ENCODE measurements at places on chromosomes 11 and 22.

GRCh38 chr11:76768088-76768908 lies 14.9 kb upstream of the TSKU start:
- DNase-seq, result no peak

GRCh38 chr22:38850399-38850798 lies 6.6 kb upstream of the NPTXR start:
- no peak for DNase-seq

DNA sequence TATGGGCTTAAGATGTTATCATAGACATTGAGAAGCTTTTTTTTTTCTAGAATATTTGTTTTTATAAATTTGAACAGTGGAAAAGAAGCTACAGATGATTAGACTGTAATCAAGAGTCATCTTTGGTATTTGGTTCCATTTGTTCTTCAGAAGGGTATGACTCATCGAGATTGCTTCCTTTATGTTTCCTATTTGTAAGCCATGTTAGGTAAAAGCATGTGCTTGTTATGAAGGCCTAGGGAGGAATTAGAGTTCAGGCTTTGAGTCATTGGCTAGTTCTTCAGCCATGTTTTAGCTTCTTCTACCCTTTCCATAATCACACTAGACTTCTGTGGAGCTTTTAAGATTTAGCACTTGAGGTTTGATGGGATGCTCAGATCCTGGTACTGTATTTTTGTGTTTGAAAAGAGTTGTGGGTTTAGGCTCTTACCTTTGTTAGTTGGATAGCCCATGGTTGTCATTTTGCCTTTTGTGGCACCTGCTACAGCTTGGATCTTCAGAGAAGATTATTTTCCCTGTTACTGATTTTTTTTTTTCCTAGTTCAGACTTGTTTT lies 44.3 kb downstream of the POLD3 start:
- DNase-seq, result no peak

GRCh38 chr11:73944085-73944484 lies 6.7 kb upstream of the DNAJB13 start:
- DNase-seq, result no peak

DNA sequence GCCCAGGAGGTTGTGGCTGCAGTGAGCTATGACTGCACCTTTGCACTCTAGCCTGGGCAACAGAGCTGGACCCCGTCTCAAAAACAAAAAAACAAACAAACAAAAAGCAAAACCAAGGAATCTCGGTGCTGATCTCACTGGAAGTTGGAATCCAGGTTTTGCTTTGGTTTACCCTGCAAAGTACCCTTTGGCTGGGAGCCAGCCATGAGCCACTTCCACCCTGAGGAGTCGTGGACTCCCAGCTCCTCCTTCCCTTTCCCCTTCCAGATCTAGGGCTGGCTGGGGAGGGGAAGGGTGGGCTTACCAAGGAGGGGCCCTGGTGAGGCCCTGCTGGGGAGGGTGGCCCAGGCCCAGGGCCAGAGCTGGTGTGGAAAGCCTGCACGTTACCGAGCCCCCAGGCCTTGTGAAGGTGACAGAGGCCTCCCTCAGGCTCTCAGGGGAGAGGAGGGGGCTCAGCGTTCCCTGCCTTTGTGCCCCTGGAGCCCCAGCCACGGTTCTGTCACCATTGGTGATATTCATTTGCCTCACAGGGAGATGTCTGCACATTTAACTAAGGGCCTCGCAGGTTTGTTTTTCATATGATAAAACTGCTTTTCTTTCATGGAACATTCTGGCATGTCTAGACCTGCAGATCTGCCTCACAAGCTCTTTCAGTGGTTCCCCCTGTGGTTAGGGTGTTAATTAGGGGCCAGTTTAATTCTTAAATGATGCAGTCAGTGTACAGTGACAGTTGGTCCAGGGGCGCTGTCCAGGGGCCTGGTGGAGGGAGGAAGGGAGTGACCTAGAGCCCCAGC lies 29.0 kb downstream of the FBLN1 start:
- no peak for DNase-seq

DNA sequence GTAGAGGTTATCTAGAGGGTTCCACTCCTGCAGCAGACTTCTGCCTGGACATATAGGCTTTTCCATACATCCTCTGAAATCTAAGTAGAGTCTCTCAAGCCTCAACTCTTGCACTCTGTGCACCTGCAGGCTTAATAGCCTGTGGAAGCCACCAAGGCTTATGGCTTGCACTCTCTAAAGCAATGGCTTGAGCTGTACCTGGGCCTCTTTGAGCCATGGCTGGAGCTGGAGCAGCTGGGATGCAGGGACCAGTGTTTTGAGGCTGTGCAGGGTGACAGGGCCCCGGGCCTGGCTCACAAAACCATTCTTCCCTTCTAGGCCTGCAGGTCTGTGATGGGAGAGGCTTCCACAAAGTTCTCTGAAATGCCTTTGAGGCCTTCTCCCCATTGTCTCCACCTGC lies 2.9 kb upstream of the NXPE4 start:
- DNase-seq, result no peak

DNA sequence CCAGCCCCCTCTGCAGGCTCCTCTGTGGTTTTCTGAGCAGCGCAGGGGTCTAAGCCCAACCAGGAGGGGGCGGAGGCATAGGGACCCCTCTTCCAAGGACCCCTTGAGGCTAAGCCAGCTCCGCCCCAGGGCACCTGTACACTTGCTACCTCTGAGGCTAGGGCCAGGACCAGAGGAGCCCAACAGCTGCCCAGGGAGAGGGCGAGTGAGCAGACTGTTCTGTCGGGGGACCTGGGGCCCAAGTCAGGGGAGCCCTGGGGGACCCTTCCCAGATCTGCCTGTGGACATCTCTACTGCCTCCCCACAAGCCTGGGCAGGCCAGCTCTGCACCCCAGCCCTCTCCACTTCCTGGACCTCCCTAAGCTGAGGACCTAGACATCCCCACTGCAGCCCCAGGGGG lies 1.8 kb downstream of the B4GALNT4 start:
- DNase-seq, result peak; percentile 36
